Activated naive CD4-positive, alpha-beta T cell treated with anti-CD3 and anti-CD28 coated beads, Interleukin-2, amount 50 U/mL, for 16 hours (primary cell): ENCODE measurements at places on chromosomes 7 and 10.
A peak's percentile ranks its signal among the peaks of the same experiment; 100 is the strongest.

GRCh38 chr7:118280319-118281012, 56.0 kb downstream of the ANKRD7 start:
- DNase-seq = no peak

DNA sequence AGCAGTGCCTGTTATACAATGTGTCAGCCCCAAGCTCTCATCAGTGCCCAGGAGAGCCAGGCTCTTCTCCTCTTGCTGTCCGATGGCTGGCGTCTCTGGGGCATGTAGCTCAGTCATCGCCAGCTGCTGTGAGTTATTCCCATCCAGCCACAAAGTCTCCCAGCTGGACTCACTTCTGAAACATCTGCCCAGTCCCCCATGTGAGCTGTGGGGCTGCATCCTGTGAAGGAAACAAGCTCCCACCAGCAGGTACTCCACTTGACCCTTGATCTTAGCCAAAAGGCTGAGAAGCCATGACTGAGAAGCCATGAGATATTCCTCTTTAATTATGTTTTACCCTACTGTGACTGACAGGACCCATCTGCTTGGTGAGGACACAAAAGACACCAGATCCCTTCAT, 212.7 kb upstream of the IGFBP3 start:
- no peak for DNase-seq

- DNase-seq = no peak
Observed at GRCh38 chr10:35268791-35269257, 67.5 kb upstream of the CCNY start.

DNA sequence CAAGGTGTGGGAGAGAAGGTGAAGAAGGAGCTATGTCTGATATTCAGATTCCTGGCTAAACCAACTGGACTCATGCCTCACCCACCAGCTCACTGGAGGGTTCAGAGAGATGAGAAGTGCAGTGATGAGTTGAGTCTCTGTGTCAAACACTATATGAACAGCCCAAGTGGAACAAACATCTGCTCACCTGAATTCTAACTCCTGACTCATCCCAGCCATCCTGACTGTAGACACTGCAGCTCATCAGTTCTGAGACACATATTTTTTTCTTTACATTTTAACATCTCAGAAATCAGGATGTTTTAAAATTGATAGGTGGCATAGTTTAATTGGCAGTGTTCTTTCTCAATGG, 27.3 kb downstream of the GSDME start:
- DNase-seq = no peak

- no peak for DNase-seq
Observed at GRCh38 chr10:76558996-76559891, 1078.4 kb downstream of the KCNMA1 start.

- DNase-seq = peak; percentile 13
Observed at GRCh38 chr7:120856621-120857352, 1.2 kb downstream of the TSPAN12 start.

- DNase-seq = no peak
Observed at GRCh38 chr10:129968853-129969183, 4.7 kb upstream of the EBF3 start.

DNA sequence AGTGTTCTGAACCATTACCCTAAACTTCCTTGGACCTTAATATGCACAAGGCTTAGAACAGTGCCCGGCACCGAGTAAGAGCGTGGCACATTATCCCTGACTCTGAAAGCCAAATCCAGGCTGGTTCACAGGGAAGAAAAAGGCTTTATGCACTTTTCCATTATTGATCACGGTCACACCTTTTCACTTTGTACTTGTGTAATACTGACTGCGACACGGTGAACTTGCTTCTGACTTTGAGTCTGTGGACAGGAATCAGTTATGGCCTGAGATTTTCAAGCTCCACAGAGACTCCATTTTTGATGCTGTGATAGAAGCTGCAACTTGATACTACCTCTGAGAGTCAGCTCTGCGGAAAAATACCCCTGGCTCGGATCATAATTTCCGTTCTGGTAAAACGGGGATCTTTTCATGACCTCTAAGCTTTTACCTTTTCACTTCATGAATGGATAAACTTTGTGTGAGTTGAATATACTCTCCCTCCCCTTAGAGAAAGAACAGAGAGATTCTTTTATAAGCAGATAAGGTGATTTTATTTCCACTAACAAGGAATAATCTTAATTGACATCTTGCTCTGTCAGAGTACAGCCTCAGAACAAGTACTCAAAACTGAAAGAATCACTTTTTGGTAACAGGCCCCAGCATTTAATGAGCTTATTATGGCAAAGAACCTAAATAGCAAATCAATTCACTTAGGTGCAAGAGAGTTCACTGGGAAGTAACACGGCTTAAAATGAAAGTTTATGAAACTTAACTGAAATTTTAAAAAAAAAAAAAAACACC, 88.8 kb downstream of the ELMO1 start:
- no peak for DNase-seq

DNA sequence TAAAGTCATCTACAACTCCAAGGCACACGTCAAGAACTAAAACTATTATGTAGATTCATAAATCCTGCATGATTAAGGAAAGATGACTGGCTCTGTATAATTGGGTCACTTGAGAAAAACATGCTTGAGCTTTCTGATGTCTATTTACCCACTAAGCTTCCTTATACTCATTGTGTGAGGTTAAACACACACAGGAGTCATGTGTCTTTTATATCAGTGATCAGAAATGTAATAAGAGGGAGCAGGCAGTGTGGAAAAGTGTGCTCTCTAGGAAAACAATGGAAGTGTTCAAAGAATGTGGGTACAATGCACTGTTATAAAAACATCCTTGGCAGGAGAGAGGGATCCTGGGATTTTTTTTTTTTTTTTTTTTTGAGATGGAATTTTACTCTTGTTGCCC, 108.6 kb upstream of the ARID5B start:
- DNase-seq = no peak

- DNase-seq = no peak
Observed at GRCh38 chr10:28355376-28355775, 52.5 kb upstream of the MPP7 start.

DNA sequence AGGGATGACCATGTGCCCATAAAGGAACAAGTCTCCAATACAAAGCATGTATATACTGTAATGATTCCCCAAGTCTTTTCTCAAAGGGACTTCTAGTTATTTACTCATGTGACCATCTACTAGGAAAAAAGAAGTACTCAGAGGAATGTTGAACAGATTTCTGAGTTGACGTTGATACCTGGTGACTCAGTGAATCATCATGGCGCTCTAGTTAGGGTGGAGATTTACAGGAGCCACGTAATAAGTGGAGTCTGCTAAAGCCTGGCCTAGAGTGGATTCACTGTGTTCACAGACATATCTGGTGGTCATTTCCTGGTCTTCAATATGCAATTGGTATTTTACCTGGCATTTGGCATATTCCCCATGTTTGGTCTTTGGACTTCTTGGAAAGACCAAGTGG, 302.2 kb upstream of the CACNA2D1 start:
- no peak for DNase-seq

GRCh38 chr10:2208106-2208505, 470.8 kb upstream of the ADARB2 start:
- DNase-seq = no peak
